Activated CD8-positive, alpha-beta T cell treated with anti-CD3 and anti-CD28 coated beads for 36 hours (primary cell): ENCODE measurements at places on chromosomes 13 and 19. TPM values are rescaled to one million over a fixed set of nuclear protein-coding genes. Genes with fewer than 3 reads are reported as not detected.

- H3K4me1 ChIP-seq: no peaks in the 10 kb centered on the region
- H3K36me3 ChIP-seq: no peaks in the 10 kb centered on the region
- no peak for DNase-seq
- no peaks in the 10 kb centered on the region for H3K27me3 ChIP-seq
Measured at GRCh38 chr13:25816239-25816638, 235.6 kb downstream of the SHISA2 start.

OCEL1 gene
- total RNA-seq: 20.1 TPM

DNA sequence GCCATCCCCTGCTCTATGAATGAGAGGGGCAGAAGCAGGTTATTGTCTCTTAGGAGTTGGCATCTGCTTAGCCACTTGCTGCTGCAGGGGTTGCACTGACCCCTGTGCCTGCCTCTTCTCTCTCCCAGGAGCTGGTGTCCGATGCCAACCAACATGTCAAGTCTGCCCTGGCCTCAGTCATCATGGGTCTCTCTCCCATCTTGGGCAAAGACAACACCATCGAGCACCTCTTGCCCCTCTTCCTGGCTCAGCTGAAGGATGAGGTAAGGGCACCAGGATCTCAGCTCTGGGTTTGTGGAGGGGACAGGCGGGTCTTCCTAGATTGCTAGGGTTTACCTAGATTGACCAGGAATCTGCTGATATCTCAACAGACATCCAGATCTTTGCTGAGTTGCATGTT, 26.5 kb downstream of the PPP2R1A start:
- H3K27me3 ChIP-seq: no peaks in the 10 kb centered on the region
- no peak overlapping the region for H3K4me3 ChIP-seq
- no peak for DNase-seq

- H3K4me3 ChIP-seq: no peak overlapping the region
- H3K27me3 ChIP-seq: no peaks in the 10 kb centered on the region
- DNase-seq: no peak
- H3K27ac ChIP-seq: no peak overlapping the region
- no peaks in the 10 kb centered on the region for H3K4me1 ChIP-seq
Measured at GRCh38 chr13:55999709-56000108, 1141.0 kb upstream of the PRR20A start.

GRCh38 chr13:90984756-90985155, 362.7 kb upstream of the MIR17HG start:
- no peak overlapping the region for H3K27ac ChIP-seq
- H3K36me3 ChIP-seq: no peaks in the 10 kb centered on the region
- H3K4me1 ChIP-seq: no peaks in the 10 kb centered on the region
- DNase-seq: no peak
- no peaks in the 10 kb centered on the region for H3K27me3 ChIP-seq

SLC25A15 gene
- total RNA-seq: 23.2 TPM

DNA sequence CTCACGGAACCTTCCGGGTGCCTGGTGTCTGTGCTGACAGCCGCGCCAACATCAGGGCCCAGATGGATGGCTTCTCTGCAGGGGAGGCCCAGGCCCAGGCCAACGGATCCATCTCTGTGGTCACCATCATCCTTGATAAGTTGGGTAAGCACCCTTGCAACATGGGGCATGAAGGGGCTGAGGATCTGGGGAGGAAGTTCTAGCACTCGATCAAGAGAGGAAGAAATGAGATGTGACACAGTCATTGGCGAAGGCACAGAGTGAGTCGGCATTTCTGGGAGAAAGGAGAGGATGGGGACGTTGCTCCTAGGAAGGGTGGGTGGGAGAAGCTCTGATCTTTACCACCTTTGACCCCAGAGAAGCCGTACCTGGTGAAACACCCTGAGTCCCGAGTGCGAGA, 4.4 kb downstream of the CILP2 start:
- H3K27me3 ChIP-seq: peaks cover 6% of the 10 kb centered on the region
- peaks cover 28% of the 10 kb centered on the region for H3K4me1 ChIP-seq
- DNase-seq: no peak
- H3K4me3 ChIP-seq: no peak overlapping the region
- H3K36me3 ChIP-seq: no peaks in the 10 kb centered on the region
- no peak overlapping the region for H3K27ac ChIP-seq

DNA sequence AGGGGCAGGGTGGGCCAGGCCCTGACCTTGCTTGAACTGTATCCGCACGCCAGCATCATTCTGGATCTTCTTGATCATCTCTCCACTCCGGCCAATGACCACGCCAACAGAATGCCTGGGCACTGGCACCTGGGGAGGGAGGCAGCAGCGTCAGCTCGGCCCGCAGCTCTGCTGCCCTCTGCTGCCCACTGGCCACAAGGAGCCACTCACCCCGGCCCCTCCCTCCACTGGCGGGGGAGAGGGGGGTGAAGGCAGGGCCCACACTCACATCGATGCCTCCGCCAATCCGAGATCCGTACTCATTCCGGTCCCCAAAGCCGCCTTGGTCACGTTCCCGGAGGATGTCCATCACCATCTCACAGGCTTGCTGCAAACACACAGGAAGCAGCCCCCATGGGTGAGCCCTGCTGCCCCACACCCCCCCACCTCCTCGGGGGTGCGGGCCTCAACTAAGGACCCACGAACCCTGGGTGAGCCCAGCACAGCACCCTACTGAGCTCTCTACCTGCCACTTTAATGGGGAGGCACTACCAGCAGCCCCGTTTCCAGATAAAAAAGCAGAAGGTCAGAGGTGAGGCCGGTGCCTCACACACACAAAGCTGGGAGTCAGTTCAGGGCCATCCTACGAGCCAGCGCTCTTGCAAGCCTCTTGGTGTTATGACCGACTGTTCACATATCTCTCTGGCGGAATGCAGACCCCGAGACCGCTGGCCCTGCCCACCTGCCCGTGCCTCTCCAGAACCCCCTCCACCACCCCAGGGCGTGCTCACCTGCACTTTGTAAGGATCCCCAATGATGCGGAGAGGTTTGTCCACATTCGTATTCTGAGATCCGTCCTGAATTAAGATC, 6.7 kb downstream of the KHSRP start:
- no peak for DNase-seq
- H3K27me3 ChIP-seq: no peaks in the 10 kb centered on the region
- H3K4me3 ChIP-seq: no peak overlapping the region
- peaks cover 67% of the 10 kb centered on the region for H3K36me3 ChIP-seq
- H3K27ac ChIP-seq: no peak overlapping the region
- peaks cover 18% of the 10 kb centered on the region for H3K4me1 ChIP-seq

PRR20E gene
- not detected for total RNA-seq

ZNF558 gene
- total RNA-seq: 35.3 TPM
